Ureter (tissue), 1 donor: ENCODE measurements at places on chromosomes 1 and 21. TPM values are rescaled to one million over a fixed set of nuclear protein-coding genes. Genes with fewer than 3 reads are reported as not detected.

Gene CAPZA1
- total RNA-seq, result 146 TPM

Gene CHIT1
- 6.6 TPM for total RNA-seq

Gene AKR1A1
- 120 TPM for total RNA-seq

Gene GPR3
- total RNA-seq, result 0.47 TPM

GRCh38 chr1:196960854-196961253 lies 16.5 kb upstream of the CFHR5 start:
- DNase-seq, result no peak

GRCh38 chr1:100759188-100759587 lies 39.6 kb downstream of the VCAM1 start:
- no peak for DNase-seq

DNA sequence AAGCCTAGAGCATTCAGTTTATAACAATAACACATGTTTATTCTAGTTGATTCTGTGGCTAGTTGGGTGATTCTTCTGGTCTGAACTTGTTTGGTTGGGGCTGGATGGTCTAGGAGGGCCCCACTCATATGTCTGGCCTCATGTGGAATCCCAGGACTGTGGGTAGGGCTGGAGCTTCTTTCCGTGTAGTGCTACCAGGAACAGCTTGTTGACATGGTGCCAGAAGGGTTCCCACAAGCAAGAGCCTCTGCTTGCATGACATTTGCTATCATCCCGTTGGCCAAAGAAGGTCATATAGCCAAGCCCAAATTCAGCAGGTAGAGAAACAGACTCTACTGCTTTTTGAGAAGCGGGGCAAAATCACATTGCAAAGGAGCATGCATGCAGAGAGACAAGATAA lies 67.6 kb upstream of the PPP2R5A start:
- no peak for DNase-seq

DNA sequence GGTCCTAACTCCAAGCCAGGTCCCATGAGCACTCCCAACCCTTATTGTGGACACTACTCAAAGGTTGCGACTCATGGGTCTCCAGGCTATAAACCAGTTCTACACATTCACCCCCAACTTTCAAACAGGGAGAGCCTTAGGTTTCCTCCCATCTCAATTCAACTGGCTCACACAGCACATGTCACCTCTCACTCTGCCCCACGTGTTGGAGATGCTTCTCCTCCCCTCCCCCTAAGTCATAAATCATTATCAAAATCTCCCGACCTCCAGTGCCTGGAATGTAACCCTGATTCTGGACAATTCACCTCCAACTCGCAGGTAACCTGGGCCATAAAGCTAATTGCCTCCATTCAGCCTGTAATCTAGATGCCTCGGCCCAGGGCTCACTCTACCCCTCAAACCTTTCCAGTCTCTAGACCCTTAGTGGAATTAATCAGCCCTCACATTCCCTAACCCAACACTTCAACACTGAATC lies 595 bp downstream of the AK2 start:
- no peak for DNase-seq

DNA sequence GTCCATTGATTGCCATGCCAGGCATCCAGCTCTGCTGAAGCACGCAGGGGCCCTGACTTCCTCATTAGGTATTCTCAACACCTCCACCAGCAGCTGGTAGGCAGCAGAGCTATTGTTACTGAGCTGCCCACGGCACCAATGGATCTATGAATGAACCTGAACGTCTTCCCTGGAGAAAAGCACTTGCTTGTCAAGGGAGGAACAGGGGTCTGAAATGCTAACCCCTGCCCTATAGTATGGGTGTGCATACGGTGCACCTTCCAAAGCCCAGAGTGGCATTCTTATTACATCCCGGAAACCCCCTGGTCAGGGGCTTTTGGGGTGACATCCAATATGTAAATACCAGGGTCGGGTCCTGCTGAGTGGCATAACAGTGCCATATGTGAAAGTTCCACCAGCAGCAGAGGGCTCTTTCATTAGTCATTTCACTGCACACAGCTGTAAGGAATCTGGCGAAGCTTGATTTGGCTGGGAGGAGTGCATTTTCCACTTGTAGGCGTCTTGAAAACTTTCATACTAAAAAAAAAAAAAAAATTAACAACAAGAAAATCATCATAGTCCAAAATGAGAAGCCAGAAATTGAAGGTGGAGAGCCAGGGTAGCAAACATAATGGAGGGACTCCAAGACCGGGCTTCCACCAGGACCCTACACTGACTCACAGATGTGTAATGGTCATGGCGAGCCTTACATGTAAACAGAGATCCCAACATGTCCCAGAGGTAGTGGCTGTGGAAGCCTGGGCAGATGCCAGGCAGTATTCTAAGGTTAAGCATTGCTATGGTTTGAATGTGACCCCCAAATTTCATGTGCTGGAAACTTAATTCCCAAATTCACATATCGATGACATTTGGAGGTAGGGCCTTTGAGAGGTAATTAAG lies 58.8 kb upstream of the PRDX6 start:
- no peak for DNase-seq

DNA sequence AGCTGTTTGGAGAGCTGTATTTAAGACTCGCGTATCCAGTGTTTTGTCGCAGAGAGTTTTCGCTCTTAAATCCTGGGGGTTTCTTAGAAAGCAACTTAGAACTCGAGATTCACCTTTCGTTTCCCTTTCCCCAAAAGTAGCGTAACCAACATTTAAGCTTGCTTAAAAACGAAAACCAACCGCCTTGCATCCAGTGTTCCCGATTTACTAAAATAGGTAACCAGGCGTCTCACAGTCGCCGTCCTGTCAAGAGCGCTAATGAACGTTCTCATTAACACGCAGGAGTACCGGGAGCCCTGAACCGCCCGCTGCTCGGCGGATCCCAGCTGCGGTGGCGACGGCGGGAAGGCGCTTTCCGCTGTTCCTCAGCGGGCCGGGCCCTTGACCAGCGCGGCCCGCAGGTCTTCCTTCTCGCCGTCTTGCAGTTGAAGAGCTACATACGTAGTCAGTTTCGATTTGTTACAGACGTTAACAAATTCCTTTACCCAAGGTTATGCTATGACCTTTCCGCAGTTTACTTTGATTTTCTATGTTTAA lies 1.9 kb downstream of the OLIG1 start:
- DNase-seq, result no peak

DNA sequence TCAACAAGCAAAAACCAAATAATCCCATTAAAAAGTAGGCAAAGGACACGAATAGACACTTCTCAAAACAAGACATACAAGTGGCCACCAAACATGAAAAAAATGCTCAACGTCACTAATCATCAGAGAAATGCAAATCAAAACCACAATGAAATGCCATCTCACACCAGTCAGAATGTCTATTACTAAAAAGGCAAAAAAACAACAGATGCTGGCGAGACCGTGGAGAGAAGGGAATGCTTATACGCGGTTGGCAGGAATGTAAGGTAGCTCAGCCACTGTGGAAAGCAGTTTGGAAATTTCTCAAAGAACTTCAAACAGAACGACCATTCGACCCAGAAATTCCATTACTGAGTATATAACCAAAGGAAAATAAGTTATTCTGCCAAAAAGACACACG lies 145.1 kb upstream of the EDN2 start:
- DNase-seq, result no peak

DNA sequence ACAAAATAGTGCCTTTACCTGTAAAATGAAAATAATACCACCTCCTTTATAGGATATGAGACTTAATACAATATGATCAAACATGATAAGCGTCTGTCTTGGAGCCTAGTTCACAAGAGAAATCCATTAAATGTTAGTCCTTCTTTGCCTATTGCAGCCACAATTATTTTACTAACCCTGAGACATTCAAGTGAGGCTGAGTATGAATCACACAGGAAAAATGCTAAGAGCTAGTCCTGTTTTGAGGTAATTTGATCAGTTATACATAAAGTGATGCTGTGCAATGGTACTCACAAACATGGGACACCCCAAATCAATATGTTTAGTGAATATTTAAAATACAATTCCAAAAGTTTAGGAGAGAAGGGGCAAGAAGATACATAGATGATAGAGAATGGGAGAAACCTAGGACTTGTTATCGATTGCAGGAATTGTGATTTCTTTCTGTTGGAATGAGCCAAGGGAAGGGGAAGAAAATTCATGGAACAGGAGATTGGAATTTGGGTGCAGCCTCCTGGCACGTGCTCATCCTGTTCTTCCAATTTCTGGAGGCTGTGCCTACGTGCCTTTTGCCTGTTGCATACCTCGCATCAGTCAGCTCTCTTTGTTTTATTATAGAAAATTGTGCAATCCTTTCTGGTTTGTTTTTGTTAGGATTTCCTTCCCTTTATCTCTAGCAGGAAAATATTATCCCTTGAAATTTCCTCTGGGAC lies 39.9 kb upstream of the BACH1 start:
- no peak for DNase-seq

DNA sequence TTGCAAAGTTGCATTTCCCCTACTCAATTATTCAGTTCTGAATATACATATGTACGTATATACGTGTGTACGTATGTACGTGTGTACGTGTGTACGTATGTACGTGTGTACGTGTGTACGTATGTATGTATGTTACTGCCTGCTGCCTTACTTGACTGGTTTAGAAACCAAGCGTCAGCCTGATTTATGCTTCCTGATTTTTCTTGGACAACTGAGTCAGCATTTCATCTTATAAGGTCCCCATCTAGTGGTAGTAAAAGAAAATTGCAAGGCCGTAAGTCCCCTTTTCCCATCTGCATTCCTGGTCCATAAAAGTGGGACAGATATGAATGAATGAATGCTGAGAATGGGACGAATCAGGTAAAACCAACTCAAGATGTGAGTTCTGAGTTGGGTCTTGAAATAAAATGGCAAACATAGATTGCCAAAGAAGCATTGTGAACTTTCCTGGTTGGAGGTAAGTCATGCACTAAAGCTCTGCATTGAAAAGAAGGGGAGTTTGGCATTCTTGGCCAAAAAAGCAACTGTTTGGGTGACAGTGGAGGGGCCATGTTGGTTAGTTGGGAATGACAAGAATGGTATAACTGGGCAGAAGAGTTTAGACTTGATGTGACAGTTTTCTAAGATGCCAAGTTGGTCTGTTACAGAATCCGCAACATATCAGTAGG lies 76.4 kb upstream of the DNAH14 start:
- DNase-seq, result no peak

GRCh38 chr1:84846387-84846786 lies 46.6 kb downstream of the LPAR3 start:
- no peak for DNase-seq

DNA sequence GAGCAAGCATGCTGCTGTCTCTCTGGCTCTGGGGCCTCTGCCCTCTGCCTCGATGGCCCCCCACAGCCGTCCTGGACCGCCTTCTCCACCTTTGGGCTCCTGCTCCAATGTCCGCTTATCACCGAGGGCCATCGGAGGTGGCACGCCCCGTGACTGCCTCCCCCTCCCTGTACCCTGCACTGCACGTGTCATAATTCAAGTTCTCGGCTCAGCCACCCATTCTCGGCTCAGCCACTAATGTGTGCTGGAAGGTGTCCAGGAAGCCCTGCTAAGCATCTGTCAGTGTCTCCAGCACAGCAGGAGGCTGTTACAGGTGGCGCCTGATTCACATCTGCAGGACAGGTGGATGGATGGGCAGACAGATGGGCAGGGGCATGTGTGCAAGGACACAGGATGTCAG lies 45.5 kb downstream of the TP73 start:
- DNase-seq, result no peak

- no peak for DNase-seq
Observed at GRCh38 chr1:47198214-47198613, 8.4 kb upstream of the PDZK1IP1 start.

- DNase-seq, result no peak
Observed at GRCh38 chr1:43908858-43909257, 24.7 kb upstream of the ARTN start.

GRCh38 chr1:171160639-171161354 lies 24.3 kb upstream of the FMO2 start:
- DNase-seq, result no peak
